ENCODE measurements at places on chromosomes 5 and 9.

GRCh38 chr5:151139646-151140045, 17.9 kb downstream of the ANXA6 start:
- DNase-seq: no peak

GRCh38 chr5:157443041-157443549, 16.9 kb upstream of the NIPAL4 start:
- no peak for DNase-seq

DNA sequence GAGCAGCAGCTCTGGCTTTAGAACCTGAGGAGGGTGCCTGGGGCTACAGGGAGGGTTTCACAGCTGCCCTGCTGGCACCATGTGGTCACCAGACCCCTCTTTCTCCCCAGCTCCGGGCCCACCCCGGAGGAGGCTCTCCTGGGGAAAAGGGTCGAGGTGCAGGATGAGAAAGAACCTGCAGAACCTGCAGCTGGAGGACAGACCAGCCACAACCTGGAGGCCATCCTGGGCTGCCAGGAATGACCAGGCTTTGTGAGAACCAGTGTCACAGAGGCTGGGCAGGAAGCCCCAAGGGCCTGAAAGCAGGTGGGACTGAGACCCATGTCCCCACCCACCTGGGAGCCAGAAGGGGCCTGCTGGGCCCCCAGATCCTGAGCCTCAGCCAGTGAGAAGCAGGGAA, 23.0 kb downstream of the SEMA4D start:
- DNase-seq: no peak

DNA sequence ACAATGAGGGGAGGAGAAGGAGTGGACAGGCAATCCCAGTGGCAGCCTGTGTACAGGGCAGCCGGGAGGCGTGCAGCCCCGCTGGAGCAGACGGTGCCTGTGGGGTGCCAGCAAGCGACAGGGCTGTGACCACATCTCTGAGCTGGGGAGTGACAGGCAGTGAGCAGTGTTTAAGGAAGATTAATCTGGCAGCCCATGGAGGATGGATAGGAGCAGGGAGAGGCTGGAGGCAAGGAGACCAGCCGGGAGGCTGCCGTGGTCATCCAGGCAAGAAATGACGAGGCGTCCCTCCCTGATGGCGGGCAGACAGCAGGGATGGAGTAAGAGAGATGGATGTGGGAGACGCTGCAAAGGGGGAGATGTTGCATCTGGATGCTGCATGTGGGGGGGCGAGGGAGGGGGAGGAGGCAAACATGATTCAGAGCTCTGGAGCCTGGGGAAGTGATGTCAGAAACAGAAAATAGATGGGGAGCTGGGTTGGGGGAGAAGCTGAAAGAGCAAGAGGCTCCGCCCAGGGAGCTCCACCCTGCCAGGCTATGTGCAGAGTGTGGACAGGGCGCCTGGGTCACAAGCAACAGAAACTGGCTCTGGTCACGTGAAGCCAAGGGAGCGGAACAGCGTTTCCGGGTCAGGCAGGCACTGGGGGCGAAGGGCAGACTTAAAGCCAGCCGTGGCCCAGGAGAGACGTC, 12.6 kb downstream of the UNC5A start:
- no peak for DNase-seq

- no peak for DNase-seq
Observed at GRCh38 chr5:68424799-68425537, 209.4 kb downstream of the PIK3R1 start.

DNA sequence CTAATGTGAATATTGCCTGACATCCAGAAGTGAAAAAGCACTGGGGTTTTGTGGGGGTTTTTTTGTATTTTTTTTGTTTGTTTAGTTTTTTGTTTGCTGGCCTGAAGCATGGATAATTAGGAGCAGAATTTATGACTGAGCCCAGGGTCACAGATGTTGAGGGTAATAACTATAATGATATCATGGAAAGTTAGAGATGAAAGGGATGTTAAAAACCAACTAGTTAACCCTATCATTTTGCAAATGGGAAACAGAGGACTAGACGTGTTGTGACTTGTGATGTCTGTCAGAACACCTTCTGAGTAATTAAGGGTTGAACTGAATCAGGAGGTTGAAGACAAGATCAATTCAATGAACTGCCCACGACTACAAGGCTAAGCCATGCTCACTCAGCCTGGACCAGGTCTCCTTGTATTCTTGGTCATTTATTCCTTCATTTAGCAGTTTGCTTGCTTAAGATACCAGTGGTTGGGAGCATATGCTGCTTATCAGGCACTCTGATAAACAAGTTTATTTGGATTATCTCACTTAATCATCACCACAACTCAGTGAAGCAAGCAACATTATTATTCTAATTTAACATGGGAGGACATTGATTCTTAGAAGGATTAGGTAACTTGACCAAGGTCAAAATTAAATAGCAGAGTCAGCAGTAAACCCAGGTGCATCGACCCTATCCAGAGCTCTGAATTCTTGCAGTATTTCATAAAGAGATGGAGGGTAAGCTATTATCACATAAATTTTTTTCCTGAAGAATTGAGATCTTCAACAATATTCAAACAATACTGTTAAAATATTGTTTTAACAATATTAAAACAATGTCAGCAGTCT, 75.7 kb upstream of the PIK3R1 start:
- DNase-seq: no peak

DNA sequence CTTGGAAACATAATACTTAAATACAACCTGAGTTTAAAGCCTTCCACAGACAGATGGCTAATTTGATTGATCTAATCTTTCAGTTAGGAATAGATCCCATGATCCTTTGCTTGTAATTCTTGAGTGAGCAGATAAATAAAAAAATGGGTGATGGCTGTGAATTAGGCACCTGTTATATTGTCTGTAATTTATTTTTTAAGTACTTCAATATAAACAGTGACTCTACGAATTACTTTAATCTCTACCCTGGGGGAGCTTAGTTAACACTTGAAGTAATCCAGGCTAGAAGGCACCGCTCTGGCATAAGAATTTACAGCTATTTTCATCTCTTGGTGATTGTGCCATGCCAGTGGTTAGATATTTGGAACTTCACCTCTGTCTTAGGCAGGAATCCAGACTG, 9.0 kb downstream of the EGFLAM start:
- no peak for DNase-seq

GRCh38 chr5:68459810-68460139, 244.2 kb downstream of the PIK3R1 start:
- no peak for DNase-seq

DNA sequence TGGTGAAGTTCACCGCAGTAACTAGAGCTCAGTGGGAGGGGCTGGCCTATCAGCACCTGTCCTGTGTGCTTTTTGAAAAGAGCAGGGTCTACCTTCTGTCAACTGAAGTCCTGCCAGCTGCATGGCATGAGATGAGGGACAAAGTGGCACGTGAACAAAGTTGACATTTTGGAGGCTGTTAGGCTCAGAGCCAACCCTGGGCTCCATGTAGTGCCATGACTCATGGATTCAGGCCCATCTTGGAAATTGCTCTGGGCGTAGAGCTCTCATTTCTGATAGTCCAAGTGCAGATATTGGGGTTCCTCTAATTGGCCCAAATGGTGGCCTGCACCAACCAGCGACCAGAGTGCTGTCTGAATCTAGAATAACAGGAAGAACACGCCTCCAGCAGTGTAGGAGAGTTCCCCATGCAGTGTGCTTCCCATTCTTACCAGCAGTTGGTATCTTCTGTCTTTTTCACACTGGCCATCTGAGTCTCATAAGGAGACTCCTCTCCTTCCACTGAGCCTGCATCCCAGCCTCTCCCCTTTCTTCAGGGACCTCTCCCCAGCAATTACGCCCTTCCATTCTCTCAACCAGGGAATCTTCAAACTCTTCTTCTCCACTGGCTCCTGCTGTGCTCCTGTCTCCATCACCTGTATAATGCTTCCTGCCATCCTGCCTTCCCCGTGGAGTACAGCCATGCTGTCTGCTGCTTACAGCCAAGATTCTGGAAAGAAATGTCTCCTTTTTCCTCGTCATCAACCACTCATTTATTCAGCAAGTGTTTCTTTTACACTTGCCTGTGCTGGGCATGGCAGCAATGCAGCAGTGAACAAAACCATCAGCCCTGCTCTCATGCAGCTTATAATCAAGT, 30.4 kb downstream of the IRF1 start:
- peak; percentile 67 for DNase-seq

- no peak for DNase-seq
Observed at GRCh38 chr5:104998169-104998568, 1435.6 kb upstream of the NUDT12 start.

GRCh38 chr5:72244862-72245371, 75.1 kb downstream of the MRPS27 start:
- peak; percentile 12 for DNase-seq

DNA sequence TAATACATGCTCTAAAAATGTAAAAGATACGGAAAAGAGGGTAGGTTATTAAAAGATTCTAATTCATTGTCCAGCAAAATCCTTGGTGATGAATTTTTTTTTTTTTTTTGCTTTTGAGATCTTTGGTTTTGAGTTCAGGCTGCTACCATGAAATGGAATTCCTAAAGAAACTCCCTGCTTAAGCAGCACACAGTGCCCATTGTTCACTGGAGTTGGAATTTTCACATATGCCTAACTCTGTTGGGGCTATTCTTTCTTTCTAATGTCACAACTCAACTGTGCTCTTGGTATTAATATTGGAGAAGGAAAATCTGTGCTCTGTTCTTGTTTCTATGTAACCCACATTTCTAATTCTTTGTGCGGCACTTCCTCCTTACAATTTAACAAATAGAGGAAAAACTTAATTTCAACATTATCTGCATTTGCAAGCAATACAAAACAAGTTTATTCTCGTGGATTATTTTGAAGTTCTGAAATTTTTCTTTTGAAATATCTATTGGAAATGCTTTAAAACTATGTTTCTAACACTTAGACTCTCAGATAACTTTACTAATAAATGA, 21.6 kb downstream of the MATR3 start:
- DNase-seq: no peak

- DNase-seq: peak; percentile 38
Observed at GRCh38 chr5:72378639-72379289, 58.6 kb downstream of the PTCD2 start.

DNA sequence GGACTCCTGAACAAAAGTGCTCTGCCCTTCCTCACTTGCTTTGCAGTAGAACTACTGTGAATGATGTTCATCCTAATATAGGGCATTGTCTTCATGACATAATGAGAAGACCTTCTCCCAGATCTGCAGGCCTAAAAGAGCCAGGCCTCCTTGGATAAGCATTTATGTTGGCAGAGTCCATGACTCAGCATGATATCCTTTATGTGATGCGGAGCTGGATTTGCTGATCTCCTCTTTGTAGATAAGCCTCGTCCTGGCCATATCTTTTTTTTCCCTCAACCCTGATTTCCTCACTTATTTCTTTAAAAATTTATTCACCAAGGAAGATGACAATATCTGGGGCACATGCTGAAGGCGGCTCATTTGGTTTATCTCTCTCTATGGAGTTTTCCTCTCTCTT, 62.4 kb upstream of the TAS2R1 start:
- no peak for DNase-seq

DNA sequence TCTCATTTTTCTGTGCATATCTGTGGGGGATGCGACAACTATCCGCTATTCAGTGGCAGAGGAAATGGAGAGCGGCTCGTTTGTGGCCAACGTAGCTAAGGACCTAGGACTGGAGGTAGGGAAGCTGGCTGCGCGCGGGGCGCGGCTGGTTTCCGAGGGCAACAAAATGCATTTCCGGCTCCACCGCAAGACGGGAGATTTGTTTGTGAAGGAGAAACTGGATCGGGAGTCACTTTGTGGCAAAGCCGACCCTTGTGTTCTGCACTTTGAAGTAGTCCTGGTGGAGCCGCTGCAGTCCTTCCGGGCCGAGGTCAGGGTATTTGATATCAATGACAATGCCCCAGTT, 320 bp downstream of the PCDHB1 start:
- no peak for DNase-seq

DNA sequence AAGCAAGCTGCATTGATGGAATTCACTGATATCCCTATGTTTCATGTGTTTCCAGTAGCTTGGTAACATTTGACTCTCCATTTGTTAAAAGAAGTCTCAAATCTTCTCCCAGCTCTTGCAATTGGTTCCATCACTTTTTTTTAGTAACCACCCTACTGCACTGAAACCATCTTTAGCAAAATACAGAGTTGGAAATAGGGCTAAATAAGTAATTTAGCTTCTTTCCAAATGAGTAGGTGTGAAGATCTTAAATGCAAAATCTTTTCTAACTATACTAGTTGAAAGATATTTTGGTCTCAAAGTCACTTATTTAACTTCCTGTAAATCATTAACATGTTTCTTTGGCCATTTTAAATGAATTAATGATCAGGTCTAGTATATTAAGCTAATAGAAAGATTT, 138.1 kb downstream of the DIRAS2 start:
- no peak for DNase-seq

- no peak for DNase-seq
Observed at GRCh38 chr5:99765011-99765410, 770.2 kb upstream of the FAM174A start.

Measured in heart right ventricle (tissue), 16 donors.